Activated T-cell treated with anti-CD3 and anti-CD28 coated beads, Interleukin-2, amount 50 U/mL, for 24 hours (primary cell): ENCODE measurements at places on chromosomes 13 and 19.

DNA sequence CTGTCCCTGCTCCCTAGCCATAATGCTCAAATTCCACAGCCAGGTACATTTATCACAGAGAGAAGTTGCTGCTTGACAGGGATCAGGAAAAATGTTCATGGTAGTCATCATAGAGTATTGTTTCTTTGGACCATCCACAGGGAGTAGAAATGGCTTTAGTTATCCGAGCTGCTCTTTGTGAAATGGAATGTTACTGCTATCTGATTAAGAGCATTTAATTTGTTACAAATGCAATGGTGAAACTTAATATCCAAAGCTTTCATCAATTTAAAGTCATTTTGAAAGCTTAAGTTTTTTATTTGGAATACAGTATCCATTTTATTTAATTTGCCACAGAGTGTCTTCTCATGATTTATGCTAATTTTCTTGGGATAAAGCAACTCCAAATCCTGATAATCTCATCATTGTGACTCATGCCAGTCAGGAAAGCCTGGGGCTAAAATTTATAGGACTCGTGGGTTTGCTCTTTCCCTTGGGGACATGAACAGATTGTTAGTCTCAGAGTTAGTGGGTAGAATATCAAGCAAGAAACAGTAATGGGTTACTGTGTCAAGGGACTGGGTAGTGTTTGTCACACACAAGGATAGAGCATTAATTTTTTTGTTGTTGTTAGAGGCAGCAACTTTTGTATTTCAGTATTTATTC, 59.8 kb downstream of the SCEL start:
- DNase-seq = no peak

DNA sequence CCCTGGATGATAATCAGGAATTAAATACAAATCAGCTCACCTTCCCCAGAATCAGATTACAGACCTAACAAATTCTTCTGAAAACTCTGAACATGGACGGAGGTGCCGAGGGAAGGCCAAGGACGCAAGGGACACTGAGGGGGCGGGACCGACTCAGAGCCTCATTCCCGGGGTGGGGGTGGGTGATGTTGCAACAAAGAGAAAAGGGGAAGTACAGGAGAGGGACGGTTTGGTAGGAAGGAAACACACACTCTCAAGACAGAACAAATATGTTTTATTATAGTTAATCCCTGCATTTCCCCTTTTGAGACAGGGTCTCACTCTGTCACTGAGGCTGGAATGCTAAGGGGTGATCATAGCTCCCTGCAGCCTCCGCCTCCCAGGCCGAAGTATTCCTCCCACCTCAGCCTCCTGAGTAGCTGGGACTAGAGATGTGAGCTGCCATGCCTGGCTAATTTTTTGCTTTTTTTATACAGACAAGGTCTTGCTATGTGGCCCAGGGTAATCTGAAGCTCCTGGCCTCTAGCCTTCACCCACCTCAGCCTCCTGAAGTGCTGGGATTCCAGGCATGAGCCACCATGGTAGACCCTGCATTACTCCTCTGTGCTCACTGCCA, 786 bp upstream of the LILRA2 start:
- no peak for DNase-seq

GRCh38 chr13:84641491-84641890, 759.2 kb upstream of the SLITRK1 start:
- no peak for DNase-seq

GRCh38 chr13:104592545-104593250, 1526.5 kb upstream of the SLC10A2 start:
- no peak for DNase-seq

DNA sequence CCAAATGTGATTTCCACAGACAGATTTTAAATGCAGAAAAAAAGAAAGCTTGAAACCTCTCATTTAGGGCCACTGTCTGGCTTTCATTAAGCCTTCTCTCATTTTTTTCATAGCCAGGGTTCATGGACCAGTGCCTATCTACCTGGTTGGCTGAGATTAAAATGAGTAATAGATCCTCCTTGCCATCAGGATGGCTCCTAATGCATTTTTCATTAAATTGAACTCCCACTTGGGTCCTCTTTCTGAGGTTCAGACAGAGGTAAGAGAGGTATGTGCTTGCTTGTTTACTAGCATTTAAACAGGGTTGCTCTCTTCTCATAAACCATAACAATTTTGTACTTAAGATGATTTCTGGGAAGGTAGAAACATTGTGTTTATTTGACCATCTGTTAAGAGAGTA, 473.0 kb downstream of the TBC1D4 start:
- no peak for DNase-seq

GRCh38 chr19:22893855-22894270, 61.8 kb downstream of the ZNF723 start:
- no peak for DNase-seq

DNA sequence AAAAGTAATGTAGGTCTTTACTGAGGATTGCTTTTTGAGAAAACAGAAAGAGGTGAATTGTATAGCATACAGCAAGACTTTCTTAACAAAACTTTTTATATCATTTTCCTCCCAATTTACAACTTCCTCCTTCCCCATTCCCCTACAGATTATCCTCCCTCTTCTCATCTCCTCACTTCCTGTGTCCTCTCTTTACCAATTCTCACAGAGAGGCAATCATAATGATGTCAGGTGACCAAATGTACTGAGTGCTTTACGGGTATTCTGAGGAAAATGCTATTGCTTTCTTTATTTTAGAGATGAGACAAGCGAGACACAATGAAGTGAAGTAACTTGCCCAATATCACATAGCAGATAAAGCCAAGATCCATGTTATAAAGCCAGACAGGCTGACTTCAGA, 1.7 kb upstream of the MTMR6 start:
- DNase-seq = no peak

GRCh38 chr13:23622985-23623384, 52.8 kb downstream of the TNFRSF19 start:
- no peak for DNase-seq

- DNase-seq = no peak
These were observed 225.3 kb upstream of the SERP2 start for GRCh38 chr13:44148159-44148914.

- no peak for DNase-seq
These were observed 6.7 kb downstream of the CD209 start for GRCh38 chr19:7740682-7741054.

GRCh38 chr19:14320253-14320652, 61.0 kb upstream of the ADGRE5 start:
- DNase-seq = no peak

GRCh38 chr13:83162493-83162892, 719.8 kb downstream of the SLITRK1 start:
- no peak for DNase-seq
